ENCODE measurements at places on chromosomes 12 and 14.

- peak; percentile 70 for DNase-seq
Measured at GRCh38 chr12:116533343-116534251, 25.6 kb upstream of the MAP1LC3B2 start.

GRCh38 chr12:81968421-81968820 lies 209.3 kb upstream of the PPFIA2 start:
- DNase-seq: no peak

DNA sequence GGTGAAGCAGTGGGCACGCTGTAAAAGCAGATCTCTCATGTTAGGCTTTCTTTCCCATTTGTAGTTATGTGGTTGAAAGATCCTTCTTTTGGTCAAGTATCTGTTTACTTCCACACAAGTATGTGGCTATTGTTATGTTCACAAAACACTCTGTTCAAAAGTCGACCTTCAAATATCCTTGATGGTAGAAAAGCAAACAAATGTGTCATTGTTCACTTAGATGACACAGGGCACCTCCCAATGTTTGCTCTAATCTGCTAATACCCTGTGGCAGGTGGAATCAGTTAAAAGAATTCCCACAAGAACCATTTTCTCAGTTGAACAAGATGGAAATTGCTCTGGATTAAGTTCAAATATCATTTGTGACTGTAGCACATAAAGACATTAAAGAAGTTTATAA lies 43.6 kb upstream of the NAA30 start:
- DNase-seq: no peak

GRCh38 chr12:109461049-109461845 lies 15.9 kb downstream of the KCTD10 start:
- no peak for DNase-seq

GRCh38 chr12:12786351-12786705 lies 869 bp downstream of the APOLD1 start:
- no peak for DNase-seq

- no peak for DNase-seq
Measured at GRCh38 chr12:20383612-20384011, 15.3 kb downstream of the PDE3A start.

All from CD4-positive, alpha-beta T cell treated with Interleukin-21 for 1 hour (primary cell).